ENCODE measurements at places on chromosomes 3 and 15. TPM values are rescaled to one million over a fixed set of nuclear protein-coding genes. Genes with fewer than 3 reads are reported as not detected.

Gene XCR1
- total RNA-seq = 0.17 TPM

Gene MST1R
- total RNA-seq = 3.1 TPM

Gene ADAMTS9
- total RNA-seq = 142 TPM

Gene UBAP1L
- total RNA-seq = 1.2 TPM

Gene B3GNT5
- total RNA-seq = 11.3 TPM

Gene CLEC3B
- total RNA-seq = 71.4 TPM

Gene GPR149
- not detected for total RNA-seq

Gene NRG4
- total RNA-seq = not detected

Gene SMCO1
- not detected for total RNA-seq

Gene SLC28A1
- not detected for total RNA-seq

Gene PEX5L
- total RNA-seq = not detected

Gene CRYGS
- total RNA-seq = 1.2 TPM

Gene ACTC1
- total RNA-seq = 6.2 TPM

Gene GPR15
- not detected for total RNA-seq

Gene CCR4
- 0.17 TPM for total RNA-seq

Gene LRRK1
- total RNA-seq = 17.2 TPM

Gene SLC30A4
- total RNA-seq = 10.7 TPM

Gene SLC22A13
- total RNA-seq = 0.17 TPM

Gene ISG20
- 6.1 TPM for total RNA-seq

Gene CLDN11
- 5.2 TPM for total RNA-seq

Gene PTX3
- 132 TPM for total RNA-seq

Gene GOLGA8T
- total RNA-seq = not detected

Gene GOLGA6A
- 1.2 TPM for total RNA-seq

Data from esophagus muscularis mucosa (tissue), 4 donors.